ENCODE measurements at places on chromosomes 16 and 17.

- no peak for DNase-seq
These were observed 732 bp downstream of the TNRC6A start for GRCh38 chr16:24729951-24730815.

- no peak for DNase-seq
These were observed 15.6 kb upstream of the TEX2 start for GRCh38 chr17:64278614-64279013.

- DNase-seq = no peak
These were observed 6.3 kb downstream of the NOL3 start for GRCh38 chr16:67176662-67177061.

DNA sequence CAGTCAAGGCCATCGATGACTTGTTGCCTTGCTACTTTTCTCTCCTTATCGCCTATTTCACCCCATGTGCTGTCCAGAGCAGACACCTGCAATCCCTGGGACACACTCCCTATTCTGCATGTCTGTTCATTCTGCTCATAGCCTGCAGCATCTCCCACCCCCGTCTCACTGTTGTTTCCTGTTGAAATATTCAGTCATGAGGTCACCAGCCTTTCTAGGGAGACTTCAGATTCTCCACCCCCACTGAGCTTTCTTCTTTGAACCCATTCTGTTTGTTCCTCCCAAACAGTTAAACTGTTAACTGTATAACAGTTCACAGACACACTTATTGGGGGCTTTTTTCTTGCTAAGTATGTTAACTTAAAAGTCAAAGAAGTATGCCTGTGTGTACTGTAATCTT lies 94.4 kb downstream of the AATF start:
- no peak for DNase-seq

- no peak for DNase-seq
These were observed 1.1 kb upstream of the RNF213 start for GRCh38 chr17:80259457-80260068.

DNA sequence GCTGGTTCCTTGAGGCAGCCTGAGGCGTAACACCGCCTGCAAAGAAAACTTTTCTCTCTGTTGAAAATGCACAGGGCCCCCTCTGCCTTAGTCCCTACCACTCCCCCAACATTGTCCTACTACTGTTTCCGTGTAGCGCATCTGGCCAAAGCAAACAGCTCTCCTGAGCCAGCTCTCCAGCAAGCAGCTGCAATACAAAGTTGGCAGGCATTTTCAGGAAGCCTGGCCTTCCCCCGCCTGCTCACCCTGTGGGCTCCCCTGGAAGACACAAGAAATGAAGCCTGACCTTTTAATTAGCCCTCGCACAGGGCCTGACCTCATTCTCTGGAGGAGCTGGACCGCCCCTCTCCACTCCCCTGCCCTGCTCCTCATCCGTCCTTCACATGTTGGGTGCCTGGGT lies 66.7 kb downstream of the SOX9 start:
- DNase-seq = no peak

GRCh38 chr17:64146418-64147109 lies 16.6 kb upstream of the ERN1 start:
- DNase-seq = peak; percentile 39

DNA sequence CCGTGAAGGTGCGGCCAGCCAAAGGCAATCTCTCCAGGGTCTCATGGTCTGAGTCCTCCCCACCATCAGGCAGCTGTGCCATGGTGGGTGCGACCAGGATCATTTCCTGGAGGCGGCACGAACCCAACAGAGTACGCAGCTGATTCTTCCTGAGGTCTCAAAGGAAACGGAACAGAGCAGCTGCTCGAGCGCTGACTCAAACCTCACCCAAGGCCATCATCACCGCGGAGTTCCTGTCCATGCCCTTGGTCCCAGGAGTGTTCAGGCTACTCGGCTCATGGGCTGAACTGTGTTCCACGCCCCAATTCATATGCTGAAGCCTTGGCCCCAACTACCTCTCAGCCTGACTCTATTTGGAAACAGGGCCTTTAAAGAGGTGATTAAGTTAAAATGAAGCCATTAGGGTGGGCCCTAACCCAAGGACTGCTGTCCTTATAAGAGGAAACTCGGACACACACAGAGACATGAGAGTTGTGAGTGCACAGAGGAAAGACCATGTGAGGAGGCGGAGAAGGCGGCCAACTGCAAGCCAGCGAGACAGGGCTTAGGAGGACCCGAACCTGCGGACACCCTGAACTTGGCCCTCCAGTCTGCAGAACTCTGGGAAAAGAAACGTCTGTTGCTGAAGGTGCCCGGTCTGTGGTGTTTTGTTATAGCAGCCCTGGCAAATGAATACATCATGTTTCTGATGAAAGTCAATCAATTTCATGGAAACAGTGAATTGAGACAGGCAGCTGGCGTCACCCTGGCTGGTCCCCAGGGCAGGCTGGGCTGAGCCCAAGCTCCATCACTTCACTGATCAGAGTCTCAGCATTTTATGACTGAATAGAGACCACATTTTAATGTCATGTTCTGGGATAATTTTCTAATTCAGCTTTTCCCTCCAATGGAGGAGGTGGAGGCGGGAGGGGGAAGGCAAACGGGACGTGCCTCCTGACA lies 13.7 kb downstream of the MXRA7 start:
- no peak for DNase-seq

- DNase-seq = no peak
These were observed 19.2 kb downstream of the RBFOX1 start for GRCh38 chr16:7351610-7352510.

DNA sequence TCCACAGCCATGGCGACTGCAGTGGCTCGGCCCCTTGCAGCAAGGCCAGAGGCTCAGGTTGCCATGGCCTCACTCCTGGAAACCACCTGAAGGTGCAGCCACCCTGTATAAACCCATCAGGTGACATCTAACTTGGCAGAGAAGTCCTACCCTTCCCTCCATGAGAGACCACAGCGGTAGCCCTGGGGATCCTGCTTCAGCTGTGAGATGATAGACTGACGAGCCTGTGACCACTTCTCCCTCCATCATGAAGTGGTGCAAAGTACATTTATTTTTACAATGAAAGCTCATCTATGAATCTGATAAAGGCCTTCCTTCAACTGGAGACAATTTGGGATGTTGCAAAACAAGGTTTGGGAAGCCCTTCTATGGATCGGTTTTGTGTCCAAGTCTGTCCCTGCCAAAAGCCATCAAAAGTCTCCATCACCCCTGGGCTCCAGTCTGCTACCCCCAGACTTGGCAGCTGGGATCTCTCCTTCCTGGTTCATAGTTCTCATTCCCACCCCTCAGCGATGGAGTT lies 1.8 kb downstream of the ZACN start:
- no peak for DNase-seq

- DNase-seq = no peak
These were observed 1.9 kb upstream of the CBLN1 start for GRCh38 chr16:49283376-49284049.

DNA sequence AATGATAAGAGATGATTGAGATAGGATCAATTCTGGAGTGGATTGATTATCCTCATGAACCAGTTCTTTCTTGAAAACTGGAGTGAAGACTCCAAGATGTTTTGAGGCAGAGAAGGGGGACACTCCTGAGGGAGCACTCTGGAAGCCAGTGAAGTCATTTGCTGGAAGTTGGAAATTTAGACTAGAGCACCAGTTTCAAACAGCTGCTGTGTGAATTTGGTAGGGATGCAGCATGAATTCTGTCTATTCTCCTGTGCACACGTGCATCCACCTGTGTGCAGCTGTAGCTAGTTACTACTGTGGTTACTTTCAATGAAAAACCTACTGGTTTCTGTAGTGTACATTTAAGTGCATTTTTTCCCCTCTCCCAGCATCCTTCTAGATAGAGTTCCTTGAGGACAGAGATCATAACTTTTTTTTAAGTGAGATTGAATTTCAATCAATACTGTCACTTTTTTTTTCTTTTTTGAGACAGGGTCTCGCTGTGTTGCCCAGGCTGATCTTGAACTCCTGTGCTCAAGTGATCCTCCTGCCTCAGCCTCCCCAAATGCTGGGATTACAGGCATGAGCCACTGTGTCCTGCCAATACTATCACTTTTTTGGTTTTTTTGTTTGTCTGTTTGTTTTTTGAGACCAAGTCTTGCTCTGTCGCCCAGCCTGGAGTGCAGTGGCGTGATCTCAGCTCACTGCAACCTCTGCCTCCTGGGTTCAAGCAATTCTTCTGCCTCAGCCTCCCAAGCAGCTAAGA lies 65.9 kb downstream of the TUBD1 start:
- DNase-seq = no peak

DNA sequence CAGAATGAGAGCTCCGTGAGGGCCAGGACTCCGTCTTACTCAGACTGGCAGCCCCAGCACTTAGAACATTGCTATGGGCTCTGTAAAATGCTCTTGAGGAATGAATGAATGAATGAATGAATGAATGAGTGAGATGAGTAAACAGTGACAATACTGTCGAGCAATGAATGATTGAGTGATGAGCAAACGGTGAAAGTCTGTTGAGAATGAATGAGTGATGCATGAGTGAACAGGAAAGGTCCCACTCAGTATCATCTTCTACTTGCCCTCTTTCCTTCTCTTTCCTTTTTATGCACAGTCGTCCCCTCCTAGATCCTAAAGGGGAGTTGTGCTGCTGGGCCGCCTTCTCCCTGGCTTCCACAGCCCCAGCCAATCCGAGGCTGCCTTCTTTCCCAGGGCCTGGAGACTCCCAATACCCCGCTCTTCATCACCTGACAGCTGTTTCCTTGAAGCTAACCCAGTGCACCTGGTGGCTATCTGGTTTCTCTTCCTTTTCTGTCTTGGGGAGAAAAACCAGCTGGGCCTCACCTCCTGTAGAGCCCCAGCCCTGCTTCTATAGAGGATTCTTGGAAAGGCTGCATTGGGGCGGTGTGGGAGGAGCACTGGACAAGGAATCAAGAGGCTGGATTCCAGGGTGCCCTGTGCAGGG lies 32.7 kb upstream of the CACNG1 start:
- DNase-seq = no peak

- DNase-seq = no peak
These were observed 41.3 kb downstream of the TBX21 start for GRCh38 chr17:47774331-47774730.

- DNase-seq = no peak
These were observed 21.6 kb downstream of the CD300LF start for GRCh38 chr17:74691151-74691550.

DNA sequence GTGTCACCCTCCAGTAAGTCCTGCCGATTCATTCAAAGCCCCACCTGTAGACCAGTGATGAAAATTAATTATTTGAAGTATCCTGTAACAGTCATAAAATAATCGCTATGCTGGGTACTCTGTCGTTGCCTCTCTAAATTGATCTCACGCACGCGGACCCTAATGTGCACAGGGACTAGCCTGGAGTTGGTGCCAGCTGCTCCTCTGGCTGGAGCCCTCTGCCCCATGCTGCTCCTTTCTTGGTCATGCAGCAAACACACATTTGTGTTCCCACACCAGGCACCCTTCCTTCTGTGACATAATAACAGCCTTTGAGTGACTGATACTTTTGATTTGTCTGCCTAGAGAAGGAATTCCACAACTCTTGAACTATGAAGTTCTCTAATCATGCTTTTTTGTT lies 16.0 kb downstream of the RAB11FIP3 start:
- DNase-seq = no peak

DNA sequence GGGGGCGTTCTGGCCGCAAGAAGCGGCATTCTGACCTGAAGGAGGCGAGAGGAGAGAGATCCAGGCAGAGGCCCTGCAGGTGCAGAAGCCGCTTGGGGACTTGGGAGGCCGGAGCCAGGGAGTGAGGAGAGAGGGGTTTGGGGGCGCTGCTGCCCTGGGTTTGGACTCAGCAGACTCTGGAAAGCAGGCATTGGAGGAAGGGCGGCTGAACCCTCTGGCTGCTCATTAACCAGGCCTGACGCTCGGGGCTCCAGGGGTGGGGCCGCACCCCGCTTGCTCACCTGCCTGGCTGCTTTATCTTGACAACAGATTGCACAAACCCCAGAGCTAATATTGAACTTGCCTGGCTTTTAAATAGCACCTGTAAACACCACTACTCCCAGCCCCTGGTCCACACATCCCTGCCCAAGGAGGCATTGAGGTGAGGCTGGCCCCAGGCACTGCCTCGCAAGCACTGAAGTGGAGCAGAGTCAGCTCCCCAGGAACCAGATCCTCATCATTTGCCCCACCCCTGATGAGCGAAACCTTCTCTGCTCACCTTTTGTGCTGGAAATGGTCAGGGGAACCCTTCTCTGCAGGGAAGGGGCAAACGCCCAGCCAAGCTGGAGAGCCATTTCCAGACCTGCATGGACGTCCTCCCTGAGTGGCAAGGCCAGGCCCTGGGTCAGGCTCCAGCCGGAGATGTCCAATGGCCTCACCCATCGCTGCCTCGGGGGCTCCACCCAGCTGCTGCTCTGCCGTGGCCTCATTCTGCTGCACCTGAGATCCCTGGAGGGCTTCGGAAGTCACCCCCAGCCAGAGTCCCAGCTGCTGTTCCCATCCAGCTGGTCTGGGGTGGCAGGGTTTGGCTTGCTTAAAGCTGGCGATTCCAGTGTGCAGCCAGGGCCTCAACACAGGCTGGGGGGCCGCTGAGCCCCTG lies 190.2 kb upstream of the GSE1 start:
- DNase-seq = no peak

DNA sequence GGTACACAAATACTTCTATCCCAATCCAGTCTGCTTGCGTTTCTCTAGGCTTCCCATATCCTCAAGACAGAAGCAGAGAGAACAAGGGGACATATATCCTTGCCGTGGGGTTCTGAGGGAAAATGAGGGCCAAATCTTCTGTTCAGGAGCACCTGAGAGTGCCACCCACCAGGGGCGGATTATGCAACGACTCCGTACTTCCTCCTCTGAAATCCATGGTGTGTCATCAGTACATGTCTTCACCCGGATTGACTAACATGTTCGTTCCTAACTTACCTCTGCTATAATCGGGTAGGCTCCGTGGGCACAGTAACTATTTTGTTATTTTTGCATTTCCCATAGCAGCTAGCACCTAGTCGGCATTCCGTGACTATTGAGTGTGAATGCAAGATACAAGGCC lies 7.8 kb upstream of the ZNF200 start:
- no peak for DNase-seq

DNA sequence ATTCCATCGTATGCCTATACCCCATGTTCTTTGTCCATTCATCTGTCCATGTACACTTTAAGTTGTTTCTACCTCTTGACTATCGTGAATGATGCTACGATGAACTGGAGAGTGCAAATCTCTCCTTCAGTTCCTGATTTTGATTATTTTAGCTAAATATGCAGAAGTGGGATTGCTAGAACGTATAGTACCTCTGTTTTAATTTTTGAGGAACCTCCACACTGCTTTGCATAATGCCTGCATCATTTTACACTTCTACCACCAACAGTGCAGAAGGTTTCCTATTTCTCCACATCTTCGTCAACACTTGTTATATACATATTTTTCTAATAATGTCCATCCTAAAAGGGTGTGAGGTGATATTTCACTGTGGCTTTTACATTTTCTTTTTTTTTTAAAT lies 43.9 kb downstream of the SDR42E1 start:
- no peak for DNase-seq

GRCh38 chr16:86663685-86664521 lies 85.6 kb downstream of the FOXL1 start:
- no peak for DNase-seq
